ENCODE measurements at places on chromosomes 1 and 21.

- DNase-seq, result no peak
These were observed 294.0 kb upstream of the C1orf87 start for GRCh38 chr1:60367532-60367931.

DNA sequence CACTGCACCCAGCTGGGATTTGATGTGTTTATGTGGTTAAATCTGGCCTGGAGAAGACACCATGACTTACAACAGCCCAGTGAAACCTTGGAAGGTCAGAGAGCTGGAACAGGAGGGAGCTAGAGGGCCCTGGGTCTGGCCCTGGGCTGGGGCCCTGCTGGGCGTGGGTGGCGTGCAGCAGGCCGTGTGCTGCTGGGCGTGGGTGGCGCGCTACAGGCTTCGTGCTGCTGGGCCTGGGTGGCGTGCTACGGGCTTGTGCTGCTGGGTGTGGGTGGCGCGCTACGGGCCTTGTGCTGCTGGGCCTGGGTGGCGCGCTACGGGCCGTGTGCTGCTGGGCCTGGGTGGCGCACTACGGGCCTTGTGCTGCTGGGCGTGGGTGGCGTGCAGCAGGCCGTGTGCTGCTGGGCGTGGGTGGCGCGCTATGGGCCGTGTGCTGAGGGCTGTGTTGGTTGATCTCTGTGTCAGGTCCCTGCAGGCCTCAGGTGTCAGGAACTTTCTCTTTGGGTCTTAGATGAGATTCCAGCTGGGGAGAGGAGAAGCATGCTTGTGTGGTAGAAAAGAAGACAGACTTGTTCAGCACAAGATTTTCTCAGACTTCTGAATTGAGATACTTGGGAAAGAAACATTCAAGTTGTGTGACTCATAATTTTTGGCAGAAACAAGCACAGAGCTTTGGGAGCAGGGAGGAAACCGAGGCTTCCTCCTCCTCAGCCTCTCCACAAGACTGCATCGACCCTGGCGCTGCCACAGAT, 66.0 kb downstream of the COL18A1 start:
- no peak for DNase-seq

DNA sequence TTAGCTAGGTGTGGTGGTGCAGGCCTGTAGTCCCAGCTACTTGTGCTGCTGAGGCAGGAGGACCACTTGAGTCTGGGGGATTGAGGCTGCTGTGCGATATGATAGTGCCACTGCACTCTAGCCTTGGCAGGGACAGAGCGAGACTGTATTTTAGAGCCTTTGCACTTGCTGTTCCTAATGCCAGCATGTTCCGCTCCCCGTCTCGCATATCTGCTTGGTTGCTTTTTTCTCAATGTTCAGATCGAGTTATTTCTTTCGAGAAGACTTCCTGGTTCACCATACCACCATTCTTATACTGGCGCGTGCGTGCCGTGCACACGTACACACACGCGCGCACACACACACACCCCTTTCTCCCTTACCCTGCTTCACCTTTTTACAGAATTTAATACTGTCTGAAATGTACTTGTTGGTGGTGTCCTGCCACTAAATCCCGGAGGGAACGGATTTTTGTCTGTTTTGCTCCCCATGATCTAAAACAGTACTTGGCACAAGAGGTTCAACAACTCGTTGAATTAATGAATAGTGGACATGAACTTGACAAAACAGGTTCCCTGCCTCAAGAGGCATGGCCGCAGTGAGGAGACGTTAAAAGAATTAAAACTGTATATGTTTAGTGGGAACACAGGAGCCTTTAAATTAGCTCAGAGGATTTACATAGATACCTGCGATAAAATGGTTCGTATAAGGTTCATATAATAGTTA, 1.1 kb upstream of the RPRD2 start:
- no peak for DNase-seq

- DNase-seq, result no peak
These were observed 104.7 kb downstream of the CAMTA1 start for GRCh38 chr1:6889875-6890480.

DNA sequence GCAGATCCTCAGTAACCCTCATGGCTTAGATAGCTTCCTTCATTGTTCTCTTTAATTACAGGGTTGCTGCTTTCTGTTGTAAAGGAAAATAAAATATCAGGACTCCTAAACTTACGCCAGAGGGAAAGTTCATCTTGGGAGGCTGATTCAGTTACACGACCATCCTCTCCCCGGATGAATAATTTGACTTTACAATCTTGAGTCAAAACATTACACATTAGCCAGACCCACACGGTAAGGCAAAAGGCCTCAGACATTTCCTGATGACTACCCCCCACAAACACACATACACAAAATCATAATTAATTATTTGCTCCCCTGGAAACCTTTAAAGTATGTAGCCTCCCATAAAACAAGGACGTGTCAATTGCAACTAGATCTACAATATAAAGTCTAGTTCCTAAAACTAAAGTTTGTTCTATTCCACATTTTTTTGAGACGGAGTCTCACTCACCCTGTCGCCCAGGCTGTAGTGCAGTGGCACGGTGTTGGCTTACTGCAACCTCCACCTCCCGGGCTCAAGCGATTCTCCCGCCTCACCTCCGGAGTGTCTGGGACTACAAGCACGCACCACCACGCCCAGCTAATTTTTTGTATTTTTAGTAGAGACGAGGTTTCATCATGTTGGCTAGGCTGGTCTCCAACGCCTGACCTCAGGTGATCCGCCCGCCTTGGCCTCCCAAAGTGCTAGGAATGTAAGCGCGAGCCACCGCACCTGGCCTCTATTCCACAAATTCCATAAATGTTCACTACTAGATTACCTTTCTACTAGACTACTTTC, 830 bp upstream of the PRDX1 start:
- DNase-seq, result no peak

DNA sequence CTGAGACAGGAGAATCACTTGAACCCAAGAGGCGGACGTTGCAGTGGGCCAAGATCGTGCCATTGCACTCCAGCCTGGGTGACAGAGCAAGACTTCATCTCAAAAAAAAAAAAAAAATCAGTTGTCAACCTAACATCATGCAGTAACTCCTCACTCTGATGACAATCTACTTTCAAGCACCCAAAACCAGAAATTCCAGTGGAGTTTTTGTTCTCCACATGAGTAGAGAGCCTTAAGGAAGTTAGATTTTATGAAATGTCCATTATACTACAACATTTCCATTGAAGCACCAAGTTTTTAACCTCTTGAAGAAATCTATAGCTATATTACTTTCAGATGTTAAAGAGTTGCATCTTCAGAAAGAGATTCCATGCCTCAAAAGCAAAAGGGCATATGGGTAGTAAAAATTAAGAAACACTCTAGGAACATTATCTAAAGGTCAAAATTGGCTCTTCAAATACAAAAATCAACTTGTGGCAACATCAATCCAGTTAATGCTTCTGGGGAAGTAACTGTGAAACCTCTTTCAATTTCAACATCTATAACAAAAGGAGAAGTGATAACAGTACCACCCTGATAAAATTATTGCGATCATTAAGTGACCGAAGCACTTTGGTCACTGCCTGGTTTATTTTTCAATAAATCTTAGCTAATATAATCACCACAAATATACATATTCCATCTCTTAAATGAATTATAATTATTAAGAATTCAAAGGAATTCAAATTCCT, 7.7 kb downstream of the LPGAT1 start:
- DNase-seq, result no peak

DNA sequence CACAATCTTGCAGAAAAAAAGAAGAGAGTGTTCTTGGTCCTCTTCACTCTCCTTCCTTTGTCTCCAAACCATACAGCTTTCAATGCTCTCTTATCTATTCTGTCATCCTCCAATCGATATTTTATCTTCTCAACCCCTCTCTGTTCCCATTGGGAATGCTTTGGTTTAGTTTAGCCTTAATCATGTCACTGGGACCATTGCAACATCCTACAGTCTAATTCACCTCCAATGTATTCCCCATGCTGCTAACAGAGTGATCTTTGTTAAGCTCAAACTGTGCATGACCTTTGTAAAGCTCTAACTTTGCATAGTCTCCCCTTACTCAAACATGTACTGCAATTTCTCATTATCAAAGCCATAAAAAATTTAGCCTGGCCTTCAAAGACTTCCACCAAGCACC, 2.9 kb downstream of the MPL start:
- no peak for DNase-seq

DNA sequence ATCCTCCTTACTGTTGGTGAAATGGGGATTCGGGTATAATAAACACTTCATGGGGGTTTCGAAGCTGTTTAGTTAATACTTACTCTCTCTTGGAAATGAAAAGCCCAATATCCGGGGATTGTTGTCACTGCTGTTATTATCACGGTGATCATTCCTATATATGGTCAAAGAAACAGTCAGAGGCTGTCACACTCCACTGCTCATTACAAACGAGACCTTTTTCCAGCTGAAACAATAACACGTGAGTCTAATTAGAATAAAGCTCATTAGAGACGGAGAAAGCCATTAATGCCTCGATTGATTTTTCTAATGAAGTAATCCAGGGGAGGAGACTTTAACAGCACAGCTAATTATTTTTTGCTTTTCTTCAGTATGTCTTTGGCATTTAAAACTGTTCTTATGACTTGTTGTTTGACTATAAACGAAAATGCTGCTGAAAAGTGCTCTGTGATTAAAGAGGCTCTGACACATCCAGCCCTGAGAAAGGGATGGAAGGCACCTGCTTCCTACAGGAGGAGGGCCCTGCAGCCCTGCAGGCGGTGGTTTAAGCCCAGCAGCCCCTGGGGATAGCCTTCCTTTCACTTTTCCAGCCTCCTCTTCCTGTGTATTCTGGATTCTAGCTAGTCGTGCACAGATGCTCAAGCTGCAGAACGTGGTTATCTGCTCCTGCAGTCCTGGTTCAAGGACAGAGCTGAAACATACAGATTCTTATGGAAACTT, 143.6 kb downstream of the EDEM3 start:
- DNase-seq, result no peak

GRCh38 chr1:118137900-118138299, 47.1 kb downstream of the SPAG17 start:
- DNase-seq, result no peak

- no peak for DNase-seq
These were observed 2.3 kb upstream of the VWA1 start for GRCh38 chr1:1432951-1433803.

- DNase-seq, result no peak
These were observed 15.6 kb upstream of the TTLL10 start for GRCh38 chr1:1157914-1158710.

GRCh38 chr1:30400507-30400906, 322.9 kb downstream of the MATN1 start:
- DNase-seq, result no peak

DNA sequence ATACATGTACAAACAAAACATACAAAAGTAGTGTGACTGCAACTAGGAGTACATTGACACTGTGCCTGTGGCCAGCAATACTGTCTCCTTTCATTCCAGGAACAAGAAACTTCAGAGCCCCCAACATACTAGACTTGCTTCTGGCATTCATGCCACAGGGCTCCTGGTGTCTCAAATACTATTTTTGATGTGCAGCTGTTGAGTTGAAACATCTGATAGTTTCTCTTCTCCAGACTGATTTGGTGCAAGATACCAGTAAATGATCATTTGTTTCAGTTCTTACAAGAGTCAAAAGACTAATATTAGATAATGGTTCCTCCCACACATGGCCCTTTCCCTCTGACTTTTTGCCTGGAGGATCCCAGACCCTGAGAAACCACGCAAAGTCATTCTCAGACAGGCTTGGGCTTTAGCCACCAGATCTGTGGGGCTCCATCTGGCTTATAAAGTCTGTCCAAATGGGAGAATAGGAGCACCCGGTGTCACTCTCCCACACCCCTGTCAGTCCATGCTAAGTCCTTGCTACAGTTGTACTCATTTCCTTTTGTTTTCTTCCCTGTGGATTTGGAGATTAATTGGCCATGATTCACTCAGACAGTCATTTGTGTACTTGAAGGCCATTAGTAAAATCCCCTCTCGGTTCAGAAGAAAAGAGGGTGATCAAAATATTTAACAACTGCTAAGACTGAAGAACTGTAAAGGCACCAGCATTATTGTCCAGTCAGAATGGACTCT, 163.5 kb upstream of the RUNX1 start:
- DNase-seq, result no peak

- no peak for DNase-seq
These were observed 52.1 kb upstream of the KCNE2 start for GRCh38 chr21:34311561-34312330.

GRCh38 chr1:3642919-3643675, 6.8 kb downstream of the WRAP73 start:
- no peak for DNase-seq

- DNase-seq, result no peak
These were observed 72.3 kb downstream of the GALNT2 start for GRCh38 chr1:230139315-230139714.

- DNase-seq, result no peak
These were observed 15.0 kb upstream of the IL20 start for GRCh38 chr1:206850401-206850800.

DNA sequence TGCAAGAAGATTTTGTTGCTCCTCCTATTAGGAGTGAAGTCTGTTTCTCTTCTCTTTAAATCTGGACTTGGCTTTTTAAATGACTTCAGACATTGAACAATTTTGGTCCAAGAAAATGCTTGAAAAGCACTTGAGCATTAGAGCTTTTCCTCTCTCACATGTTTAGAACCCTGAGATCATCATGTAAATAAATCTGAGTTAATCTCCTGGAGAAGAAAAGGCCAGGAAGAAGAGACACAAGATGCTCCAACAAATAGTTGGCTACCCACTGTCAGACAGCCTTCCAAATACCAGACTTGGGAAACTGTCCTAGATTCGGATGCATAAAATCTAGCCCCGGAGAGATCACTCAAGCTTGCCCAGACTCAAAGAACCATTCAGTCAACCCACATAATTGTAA, 1353.1 kb upstream of the ADGRL4 start:
- no peak for DNase-seq

DNA sequence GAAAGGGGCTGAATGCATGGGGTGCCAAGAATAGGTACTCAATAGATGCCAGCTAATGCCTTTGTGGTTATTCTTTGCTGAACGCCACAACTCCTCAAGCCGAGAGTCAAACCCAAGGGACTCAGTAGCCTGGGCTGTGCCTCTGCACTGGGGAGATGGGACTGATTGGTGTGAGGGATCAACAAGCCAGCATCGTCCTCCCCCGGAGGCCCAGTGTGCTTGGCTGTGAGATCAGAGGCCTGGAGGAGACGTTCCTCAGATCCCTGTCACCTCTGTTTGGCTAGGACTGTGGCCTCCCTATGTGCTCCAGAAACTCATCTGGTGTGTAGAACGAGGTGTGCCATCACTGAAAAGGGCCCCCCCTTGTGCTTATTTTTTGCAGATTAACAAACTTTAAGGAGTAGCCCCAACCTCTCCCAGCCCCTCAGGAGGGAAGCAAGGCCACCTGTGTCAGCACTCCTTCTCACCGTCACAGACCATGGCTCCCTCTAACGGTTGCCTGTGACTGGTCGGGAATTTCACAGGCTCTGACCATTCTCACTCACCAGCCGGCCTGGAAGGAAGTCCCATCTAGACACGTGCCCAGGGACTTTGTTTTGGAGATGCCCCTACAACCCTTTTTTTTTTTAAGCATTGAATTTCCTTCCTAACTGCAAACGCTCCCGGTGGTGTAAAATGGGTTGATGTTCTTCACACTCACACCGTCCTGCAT, 194.0 kb upstream of the VAMP3 start:
- no peak for DNase-seq

GRCh38 chr1:227891955-227892488, 55.7 kb downstream of the WNT9A start:
- no peak for DNase-seq

- no peak for DNase-seq
These were observed 3.9 kb downstream of the EGLN1 start for GRCh38 chr1:231418101-231418740.

- no peak for DNase-seq
These were observed 572.3 kb downstream of the MATN1 start for GRCh38 chr1:30151119-30151518.

- peak; percentile 36 for DNase-seq
These were observed 10.3 kb upstream of the CADM3 start for GRCh38 chr1:159161001-159161718.

- DNase-seq, result no peak
These were observed 89.8 kb downstream of the TMEM200B start for GRCh38 chr1:29033829-29034466.

Measured in stimulated activated CD4-positive, alpha-beta T cell treated with anti-CD3 and anti-CD28 coated beads, Interleukin-1b, Interleukin-23, amount 100 ng/mL, for 1 hour (primary cell).